Activated T-helper 1 cell treated with Interleukin-2 at 50 U/mL for 16 hours (primary cell): ENCODE measurements at places on chromosomes 16 and 17.

- no peak for DNase-seq
These were observed 29.7 kb downstream of the NACA2 start for GRCh38 chr17:61561354-61561753.

- no peak for DNase-seq
These were observed 475.8 kb downstream of the TOX3 start for GRCh38 chr16:52071101-52071500.

GRCh38 chr16:25371342-25371741 is 113.7 kb upstream of the ZKSCAN2 start:
- no peak for DNase-seq

DNA sequence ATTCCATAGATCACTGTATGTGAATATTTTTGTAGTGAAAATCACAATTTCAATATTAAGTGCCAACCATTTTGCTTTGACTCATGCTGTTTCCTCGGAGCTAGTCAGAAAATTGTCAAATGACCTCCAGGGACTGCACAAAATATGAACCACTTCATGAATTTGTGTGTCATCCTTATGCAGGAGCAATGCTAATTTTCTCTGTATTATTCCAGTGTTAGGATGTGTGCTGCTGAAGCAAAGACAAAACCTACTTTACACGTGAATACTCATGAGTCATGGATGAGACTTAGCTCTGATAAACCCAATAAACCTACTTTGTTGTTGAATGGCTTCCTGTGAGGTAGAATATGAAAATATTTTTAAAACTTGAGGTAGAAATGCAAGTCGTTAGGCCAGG is 65.2 kb downstream of the SHCBP1 start:
- no peak for DNase-seq

- DNase-seq, result no peak
These were observed 107.9 kb downstream of the SNX29 start for GRCh38 chr16:12084436-12084835.

DNA sequence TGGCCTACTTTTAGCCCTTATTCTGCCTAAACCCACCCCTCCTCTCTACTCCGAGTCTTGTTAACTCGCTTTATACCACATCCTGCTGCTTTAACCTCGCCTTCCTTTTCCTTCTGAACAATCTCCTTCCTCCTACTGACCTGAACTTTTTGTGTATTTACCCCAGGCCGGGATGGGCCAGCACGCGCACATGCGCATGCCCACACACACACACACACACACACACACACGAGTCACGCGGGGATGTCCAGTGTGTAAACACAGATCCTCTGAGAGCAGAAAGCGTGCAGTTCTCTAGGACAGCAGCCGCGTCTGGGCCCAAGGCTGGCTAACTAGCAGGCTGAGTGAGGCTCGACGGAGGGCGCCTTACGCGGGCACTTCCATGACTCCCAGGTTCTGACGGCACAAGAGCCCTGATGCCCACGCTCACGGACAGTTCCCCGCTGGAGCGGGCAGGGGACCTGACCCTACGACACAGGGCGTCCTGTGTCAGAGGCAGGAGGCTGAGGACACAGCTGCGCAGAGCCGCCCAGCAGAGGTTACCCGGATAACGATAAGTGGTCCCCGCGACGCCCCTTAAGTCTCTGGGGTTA is 610 bp downstream of the PIK3R5 start:
- DNase-seq, result no peak

DNA sequence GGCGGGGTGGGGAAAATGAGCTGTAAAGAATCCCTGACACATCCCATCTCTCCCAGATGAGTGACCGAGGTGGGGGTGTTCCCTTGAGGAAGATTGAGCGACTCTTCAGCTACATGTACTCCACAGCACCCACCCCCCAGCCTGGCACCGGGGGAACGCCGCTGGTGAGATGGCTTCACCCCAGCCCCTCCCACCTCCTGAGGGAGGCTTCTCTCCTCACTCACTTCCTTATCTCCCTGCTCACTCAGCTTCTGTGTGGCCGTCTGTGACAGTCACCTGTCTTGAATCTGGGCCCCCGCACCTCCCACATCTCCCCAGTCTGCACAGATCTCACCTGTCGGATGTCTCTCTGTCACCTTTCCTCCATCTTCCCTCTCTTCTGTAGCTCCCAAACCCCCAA is 13.4 kb downstream of the PDK2 start:
- DNase-seq, result no peak

- DNase-seq, result no peak
These were observed 340.7 kb downstream of the CDH13 start for GRCh38 chr16:82967424-82967823.

DNA sequence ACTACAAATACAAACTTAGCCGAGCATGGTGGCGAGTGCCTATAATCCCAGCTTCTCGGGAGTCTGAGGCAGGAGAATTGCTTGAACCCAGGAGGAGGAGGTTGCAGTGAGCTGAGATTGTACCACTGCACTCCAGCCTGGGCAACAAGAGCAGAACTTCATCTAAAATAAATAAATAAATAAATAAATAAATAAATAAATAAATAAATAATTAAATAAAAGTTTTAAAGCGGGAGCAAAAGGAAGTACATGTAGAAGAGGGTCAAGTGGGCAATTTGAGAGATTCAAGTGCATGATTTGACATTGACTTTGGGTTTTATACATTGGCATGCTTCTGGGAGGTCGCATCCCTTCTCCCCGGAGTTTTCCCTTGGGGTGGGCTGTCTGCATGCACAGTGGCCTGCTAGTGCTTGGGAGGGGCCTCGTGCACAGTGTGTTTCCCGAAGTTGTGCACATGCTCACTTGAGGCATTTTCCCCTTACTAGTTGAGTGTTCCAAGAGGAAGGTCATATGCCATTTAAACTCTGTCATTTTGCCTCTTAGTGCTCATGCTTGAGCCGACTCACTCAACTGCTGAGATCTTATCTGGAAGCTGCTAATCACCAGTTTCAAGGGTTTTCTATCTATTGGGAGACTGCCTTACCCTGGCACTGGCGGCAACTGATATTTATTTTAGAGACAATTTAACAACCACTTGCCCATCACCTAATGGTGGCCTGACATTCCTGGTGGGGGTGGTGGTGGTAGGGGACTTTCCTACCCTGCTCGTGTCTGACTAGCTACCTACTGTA is 193.2 kb upstream of the MPHOSPH6 start:
- DNase-seq, result no peak

DNA sequence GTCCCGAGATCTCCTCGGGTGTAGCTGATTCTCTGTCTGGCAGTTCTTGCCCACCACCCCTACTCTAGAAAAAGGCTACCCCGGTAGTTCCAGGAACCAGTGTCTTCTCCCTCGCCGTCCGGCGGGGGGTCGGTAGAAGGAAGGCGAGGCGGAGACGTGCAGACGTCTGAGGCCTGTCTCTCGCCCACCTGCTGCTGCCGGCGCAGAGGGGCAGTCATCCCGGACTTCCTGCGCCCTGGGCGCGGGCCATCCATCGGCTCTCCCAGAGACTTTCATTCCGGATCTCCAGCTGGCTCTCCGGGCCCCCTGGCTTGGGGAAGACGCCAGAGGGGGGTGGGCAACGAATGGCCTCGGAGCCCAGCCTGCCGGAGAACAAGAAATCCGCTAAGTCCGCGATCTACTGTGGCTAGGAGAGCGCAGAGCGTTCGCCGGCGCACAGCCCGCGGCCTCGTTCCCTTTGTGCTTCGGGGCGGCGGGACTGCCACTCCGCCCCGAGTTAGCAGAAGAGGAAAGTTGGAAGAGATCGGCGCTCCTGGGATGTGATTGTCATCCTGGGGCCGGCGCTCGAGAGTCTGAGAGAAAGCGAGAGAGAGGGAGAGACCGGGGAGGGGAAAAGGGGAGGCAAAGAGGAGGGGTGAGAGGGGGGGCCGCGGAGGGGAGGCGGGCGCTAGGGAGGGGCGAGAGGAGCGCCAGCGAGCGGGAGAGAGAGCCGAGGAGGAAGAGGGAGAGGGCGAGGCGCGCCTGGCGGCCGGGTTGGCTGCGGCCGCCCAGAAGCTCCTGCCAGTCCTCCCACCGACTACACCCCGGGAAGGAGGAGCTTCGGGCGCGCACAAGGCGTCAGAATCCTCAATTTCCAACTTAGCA is at the start of gene IRX5:
Gene IRX5 (plus strand): TSS at position 861 of the 864 bp plus-strand sequence. CDS start 334 bp downstream, outside the sequence.
- DNase-seq, result no peak

GRCh38 chr17:17603895-17604225 is 12.4 kb upstream of the PEMT start:
- DNase-seq, result no peak

GRCh38 chr17:1713878-1714426 is 3.8 kb upstream of the TLCD2 start:
- no peak for DNase-seq

DNA sequence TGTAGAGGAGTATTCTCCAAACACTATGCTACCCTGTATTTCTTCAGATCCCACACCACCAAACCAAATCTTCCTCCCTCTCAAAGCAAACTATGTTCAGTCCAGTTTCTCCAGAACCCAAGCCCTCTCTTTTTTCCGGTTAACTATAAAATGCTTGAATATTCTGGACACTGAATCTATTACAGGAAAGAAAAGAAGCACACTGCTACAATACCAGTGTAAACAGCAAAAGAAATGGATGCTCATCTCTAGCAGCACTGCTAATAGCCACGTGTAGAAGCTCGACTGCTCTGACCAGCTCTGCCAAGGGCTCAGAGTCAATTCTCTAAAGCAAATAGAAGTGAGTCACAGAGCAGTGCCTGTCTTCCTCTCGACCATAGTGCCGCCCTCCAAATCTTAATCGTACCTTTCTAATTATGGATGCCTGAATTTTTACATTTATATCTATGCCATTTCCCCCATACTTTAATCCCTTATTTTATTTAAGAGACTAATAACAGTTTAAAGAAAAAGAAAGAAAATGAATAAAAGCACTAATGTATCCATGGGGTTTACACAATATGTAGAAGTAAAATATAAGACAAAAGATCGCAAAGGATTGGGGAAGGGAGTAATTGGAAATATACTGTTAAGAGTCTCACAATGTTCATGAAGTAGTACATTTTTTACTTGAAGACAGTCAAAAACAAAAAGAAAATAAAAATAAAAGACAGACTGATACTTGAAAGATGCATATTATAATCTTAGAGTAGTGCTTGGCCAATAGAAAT is 154.5 kb downstream of the PARN start:
- DNase-seq, result no peak

DNA sequence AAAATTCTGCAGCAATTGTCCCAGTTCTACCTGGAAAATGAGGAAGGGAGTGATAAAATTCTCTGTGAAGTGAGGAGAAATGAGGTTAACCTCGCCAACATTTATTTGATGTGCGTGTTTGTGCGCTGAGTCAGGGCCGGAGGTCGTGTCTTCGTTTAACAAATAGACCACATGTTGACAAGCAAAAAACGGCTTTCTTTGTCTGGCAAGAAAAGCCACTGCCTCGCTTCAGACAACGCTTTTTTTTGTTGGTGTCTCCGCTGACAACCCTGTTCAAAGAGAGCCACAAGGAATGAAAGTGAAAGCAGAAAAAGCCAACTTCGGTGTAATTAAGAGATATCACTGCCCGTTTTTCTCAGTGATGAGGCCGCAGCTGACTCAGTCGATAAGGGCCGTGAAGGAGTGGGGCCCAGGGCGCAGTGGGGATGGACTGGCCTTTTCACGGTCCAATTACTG is 510.6 kb downstream of the CDH13 start:
- DNase-seq, result no peak

DNA sequence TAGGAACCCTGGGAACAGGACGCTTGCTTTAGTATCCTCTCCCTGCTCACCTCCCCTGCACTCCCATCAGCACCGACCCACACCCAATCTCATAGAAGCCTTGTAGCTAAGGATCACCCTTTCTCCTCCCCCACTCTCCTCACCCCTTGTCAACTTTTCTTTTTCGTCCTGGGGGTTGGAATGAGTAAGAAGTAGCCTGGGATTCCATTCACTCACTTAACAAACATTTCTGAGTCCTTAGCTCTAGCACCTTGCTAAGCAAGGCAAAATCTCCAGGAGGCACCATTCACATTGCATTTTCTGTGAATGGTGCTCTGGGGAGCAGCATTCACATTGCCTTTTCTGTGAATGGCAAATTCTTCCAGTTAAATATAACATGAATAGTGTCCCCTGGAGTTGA is 1.1 kb upstream of the PGAP3 start:
- no peak for DNase-seq

DNA sequence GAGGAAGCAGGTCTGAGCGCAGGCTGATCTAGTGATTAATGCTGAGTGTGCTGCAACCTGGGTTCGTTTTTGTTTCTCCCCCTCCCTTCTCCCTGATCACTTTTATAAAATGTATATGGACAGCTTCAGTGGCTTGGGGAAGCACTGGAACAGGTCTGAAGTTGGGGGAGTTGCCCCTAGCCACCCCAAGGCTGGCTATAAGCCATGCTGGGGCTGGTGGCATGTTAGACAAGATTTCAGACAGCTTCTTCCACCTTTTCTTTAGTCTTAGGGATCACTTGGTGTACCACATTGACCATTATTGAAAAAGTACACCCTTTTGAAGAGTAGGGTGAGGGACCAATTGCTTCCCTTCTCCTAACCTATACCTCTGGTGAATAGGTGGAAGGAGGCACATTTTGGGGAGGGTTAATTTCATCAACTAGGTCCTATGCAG is 3.8 kb upstream of the VAC14 start:
- no peak for DNase-seq

GRCh38 chr16:1048442-1049112 is 24.0 kb upstream of the SSTR5 start:
- no peak for DNase-seq

- no peak for DNase-seq
These were observed 43.2 kb downstream of the RPH3AL start for GRCh38 chr17:309361-309888.

GRCh38 chr17:17718251-17718650 is 37.0 kb downstream of the RAI1 start:
- no peak for DNase-seq

DNA sequence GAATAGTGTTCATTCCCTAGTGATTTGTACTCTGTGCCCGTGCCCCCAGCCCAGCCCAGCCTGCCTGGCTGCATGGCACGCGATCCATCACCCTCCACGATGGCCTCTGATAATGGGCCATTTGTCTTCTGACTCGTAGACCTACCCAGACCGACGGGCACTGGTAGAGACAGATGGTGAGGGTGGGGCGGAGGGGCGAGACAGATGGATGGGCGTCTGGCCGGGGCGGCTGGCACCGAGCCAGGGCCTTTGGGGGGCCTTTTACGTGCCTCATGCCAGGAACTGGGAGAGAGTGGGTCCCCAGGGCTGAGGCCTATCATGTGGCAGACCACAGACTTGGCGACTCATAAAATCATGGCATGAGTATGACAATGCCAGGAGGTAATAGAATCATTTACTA is 25.4 kb downstream of the CRHR1 start:
- DNase-seq, result no peak

- DNase-seq, result no peak
These were observed 39.5 kb downstream of the DNAH9 start for GRCh38 chr17:11637796-11638195.
